ENCODE measurements at places on chromosomes 2 and 18.

DNA sequence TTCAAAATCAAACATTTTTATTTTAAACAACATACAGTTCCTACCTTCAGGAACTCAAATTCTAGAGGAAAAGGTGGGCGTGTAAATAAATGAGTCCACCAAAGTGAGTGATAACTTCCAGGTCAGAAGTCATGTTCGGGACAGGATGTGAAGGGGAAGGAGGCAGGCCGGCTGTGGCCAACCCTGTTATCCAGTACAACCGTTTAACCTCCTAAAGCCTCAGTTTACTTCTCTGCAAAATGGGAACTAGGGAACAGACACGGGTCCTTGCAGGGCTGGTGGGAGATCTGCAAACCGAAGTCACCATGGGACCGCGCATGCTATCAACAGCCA is 373 bp downstream of the EIPR1 start:
- peak; percentile 7 for DNase-seq

GRCh38 chr2:10774394-10774793 is 38.2 kb downstream of the PDIA6 start:
- DNase-seq, result no peak

DNA sequence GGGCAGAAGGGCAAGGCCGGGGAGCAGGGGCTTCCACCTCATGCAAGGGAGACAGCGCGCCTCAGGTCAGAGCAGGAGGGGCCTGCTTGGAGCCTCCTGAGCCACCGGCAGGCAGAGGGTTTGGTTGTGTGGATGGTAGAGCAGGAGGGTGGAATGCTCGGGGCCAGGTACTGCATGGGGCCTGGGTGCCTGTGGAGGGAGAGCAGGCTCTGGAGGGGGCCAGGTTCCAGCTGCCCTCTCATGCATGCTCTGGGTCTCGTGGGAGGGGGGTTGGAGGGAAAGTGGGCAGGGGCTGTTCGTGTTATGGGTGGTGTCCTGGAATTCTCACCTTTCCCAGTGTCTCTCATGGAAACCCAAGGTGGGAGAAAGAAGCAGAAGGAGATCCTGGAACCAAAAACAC is 3.2 kb upstream of the IL1R2 start:
- no peak for DNase-seq

GRCh38 chr18:61201511-61201910 is 131.7 kb upstream of the CDH20 start:
- DNase-seq, result no peak

DNA sequence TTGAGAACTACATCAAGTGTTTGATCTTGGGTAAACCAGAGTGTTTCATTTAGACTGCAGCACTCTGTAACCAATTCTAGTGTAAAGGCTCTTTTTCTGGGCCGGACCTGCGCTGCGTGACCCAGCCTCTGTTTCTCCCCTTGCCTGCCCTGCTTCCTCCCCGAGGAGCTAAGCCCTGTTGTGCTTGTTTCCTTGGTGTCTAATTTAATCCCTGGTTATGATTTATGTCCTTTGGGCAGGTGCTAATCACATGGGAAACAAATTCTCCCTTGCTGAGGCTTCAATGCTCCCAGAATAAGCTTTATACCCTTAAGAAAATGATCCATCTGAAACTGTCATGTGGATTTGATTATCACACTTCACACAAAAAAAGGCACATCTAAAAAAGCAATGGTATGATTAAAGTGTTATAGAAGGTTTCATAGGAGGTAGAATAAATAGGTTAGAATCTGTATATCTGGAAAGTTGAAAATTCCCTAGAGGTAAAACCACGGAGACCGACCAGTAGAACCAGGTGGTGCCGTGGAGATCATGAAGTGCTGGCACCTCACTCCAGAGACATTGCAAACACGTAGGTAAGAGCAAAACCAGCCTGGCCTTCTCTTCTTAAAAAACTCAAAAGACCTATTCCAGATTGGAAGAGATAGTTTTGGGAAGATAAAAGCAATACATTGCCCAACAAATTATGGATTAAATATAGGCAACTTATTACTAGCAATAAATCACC is 31.0 kb upstream of the SLC9A2 start:
- DNase-seq, result no peak

DNA sequence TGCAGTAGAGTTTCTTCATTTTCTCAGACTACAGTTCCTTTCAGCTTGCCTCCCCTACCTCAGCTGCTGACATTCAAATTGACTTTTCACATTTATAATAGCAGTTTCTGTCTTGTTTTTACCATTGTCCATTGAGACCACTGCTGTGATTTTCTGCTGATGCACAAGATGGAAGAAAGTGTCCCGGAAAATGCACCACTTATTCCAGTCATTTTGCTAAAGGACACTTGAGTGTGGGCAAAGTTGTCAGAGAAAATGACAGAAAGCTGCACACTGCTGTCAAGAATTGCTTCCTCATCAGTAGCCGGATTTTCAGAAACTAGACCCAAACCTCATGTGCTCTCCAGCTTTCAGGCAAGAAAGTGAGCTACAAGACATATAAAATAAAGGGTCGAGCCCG is 546.2 kb upstream of the SETBP1 start:
- DNase-seq, result no peak

DNA sequence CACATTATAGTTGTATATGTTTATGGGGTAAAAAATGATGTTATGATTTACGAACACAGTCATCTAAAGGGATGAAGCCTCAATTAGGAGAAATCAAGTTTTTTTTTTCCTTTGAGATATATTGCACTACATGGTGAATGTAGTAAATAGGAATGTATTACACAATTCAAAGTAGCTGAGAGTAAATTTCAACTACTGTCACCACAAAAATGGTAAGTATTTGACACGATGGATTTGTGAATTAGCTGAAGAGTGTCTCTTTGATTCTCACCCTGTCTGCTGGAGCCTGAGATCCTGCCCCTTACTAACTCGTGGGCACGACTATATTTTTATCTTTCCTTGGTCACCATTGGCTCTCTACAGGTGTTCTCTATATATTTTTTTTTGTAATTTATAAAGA is 540.4 kb upstream of the DSEL start:
- DNase-seq, result no peak

GRCh38 chr2:165471349-165471950 is 2.0 kb downstream of the CSRNP3 start:
- no peak for DNase-seq

DNA sequence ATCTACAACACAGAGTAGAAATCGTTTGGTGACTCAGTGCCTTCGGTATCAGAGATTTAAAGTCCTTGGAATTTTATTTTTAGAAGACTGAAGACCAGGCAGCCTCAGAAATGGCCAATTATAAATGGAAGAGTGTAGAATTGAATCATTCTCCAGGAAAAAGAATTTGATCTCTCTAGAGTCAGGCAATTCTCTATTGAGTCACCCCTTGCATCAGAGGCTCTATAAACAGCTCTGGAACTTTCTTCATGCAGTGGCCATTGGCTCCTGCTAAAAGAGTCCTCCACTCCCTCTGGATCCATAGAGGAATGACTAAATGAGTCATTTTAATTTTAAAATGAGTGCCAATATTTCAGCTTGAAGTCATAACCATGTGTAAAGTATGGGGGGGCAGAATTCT is 816.2 kb downstream of the TDRD15 start:
- no peak for DNase-seq

- no peak for DNase-seq
Measured at GRCh38 chr2:98891591-98891990, 44.4 kb downstream of the CRACDL start.

- no peak for DNase-seq
Measured at GRCh38 chr2:198641161-198641560, 816.6 kb downstream of the SATB2 start.

DNA sequence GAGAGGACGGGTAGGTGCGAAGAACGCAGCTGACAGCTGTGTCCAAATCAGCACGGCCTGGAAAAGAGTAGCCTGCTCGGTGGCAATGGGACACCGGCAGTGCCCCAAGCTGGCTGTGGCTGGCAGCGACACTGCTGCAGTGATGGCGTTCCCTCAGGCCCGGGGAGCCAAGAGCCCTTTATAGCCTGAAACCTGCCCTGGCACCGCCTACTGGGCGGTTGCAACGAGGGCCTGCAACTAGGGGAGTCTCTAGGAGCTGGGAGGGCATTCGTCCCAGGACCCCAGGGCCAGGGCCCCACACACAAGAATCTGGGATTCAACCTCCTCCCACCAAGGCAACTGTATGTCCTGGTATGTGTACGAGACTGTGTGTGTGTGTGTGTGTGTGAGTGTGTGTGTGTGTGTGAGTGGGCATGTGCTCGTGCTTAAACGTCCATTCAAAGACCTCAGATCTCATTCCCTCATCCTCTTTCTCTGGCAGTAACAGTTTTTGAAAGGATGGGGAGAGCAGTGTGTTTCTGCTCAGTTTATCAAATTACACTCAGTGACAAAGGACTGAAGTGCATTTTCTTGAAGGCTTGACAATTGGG is 6.8 kb upstream of the CYP26B1 start:
- no peak for DNase-seq

DNA sequence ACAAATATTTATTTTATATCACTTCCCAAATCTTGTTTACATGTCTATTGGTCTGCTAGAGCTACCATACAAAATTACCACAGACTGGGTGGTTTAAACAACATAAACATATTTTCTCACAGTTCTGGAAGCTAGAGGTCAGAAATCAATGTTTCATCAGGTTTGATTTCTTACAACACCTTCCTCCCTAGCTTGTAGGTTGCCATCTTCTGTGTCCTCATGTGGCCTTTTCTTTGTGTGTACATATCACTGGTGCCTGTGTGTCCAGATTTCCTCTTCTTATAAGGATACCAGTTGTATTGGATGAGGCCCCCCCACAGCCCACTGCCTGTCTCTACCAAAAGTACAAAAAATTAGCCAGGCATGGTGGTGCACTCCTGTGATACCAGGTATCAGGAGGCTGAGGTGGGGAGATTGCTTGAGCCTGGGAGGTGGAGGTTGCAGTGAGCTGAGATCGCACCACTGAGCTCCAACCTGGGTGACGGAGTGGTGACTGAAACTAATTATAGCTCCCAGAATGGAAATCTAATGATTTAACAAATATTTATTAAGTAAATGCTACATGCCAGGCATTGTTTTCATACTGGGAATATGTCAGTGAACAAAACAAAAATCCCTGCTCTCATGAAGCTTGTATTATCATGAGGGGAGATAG is 13.6 kb downstream of the EML4 start:
- no peak for DNase-seq

DNA sequence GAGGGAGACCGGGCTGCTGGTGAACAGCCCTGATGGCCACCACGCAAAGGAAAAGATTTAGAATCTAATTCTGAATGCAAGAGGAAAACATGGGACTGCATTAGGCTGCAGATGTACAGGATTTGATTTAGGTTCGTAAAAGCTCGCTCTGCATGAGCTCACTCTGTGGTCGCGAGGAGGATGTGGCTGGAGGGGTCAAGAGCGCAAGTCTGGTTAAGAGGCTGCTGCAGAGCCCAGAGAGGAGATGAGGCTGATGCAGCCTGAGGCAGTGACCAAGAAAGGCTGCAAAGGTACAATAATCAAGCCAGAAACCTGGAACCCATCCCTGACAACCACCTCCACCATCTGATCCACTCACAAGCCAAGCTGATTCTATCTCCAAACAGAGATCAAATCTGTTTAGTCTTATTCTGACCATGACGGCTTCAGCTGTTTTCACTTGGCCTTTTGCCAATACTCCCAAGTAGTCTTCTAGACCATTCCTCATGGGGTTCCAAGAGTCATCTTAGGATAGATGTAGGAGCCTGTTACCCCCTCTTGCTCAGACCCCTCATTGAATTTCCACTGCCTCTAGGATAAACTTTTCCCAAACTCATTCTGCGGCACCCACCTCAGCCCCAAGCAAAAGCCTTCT is 58.9 kb upstream of the ARL4C start:
- DNase-seq, result no peak

DNA sequence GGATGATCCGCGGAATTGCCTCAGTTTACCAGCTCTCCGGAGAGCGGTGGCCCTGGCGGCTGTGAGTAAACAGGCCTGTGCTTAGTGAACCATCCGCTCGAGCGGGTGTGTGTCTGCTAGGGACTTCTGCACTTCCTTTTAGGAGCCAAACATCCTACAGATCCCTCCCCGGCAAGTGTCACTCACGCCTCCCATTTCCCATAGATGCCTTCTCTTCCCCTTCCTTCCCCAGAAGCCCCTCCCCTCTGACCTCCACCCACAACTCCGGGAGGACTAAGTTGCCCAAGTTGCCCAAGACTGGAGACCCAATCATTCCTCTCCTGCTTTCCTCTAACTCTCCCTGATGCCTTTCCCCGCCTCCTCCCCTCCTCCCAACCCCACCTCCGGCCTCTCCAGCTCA is 2.9 kb downstream of the C1QL2 start:
- DNase-seq, result no peak

Measured in stimulated activated CD4-positive, alpha-beta T cell treated with anti-CD3 and anti-CD28 coated beads, Interleukin-15, amount 100 ng/mL, for 48 hours (primary cell).